ENCODE measurements at places on chromosomes 4 and X.

GRCh38 chrX:41337140-41337539 is 3.2 kb downstream of the DDX3X start:
- no peak for DNase-seq

- no peak for DNase-seq
These were observed 9.3 kb downstream of the CNGA2 start for GRCh38 chrX:151743651-151744470.

GRCh38 chr4:3440979-3441500 is 728 bp upstream of the HGFAC start:
- DNase-seq: no peak

- DNase-seq: no peak
These were observed 2.3 kb downstream of the LRBA start for GRCh38 chr4:151012820-151013219.

- DNase-seq: no peak
These were observed 45.6 kb downstream of the TMEM154 start for GRCh38 chr4:152634110-152634760.

GRCh38 chrX:40843643-40844042 is 108.3 kb upstream of the MED14 start:
- DNase-seq: no peak

- peak; percentile 46 for DNase-seq
These were observed 618 bp downstream of the BEND4 start for GRCh38 chr4:42151568-42152506.
